ENCODE measurements at places on chromosomes 5 and 9. TPM values are rescaled to one million over a fixed set of nuclear protein-coding genes. Genes with fewer than 3 reads are reported as not detected.

BASP1 gene
- not detected for total RNA-seq

- no peak for DNase-seq
Observed at GRCh38 chr9:134782921-134783698, 97.5 kb upstream of the FCN2 start.

DNA sequence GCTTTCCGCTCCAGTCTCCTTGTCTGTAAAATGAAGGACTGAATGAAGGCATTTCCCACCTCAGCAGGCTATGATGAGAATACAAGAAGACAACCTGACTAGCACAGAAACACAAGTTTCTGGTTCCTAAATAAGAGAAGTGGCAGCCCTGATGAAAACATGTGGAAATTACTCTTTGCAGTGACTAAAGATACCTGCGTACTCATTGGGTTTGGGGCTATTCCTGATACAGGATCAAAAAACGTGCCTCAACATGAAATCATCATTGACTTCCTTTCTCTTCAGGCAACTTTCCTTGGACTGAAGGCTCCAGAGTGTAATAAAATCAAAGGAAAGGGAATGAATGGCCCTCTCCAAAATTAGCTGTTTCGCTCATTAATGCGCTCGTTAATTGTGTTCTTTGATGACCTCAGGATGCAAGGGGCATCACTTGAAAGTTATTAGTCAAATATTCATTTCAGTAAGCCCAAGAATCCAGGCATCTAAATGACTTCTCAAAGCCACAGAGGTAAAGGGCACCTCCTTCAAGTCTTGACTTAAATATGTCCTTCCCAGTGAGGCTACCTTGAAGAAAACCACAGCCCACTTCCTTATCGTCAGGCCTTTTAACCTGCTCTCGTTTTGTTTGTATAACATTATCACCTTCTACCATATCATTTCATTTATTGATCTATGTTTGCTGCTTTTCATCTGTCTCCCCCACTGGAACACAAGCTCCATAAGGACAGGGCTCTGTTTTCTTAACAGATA, 68.9 kb downstream of the RASEF start:
- DNase-seq = no peak

DNA sequence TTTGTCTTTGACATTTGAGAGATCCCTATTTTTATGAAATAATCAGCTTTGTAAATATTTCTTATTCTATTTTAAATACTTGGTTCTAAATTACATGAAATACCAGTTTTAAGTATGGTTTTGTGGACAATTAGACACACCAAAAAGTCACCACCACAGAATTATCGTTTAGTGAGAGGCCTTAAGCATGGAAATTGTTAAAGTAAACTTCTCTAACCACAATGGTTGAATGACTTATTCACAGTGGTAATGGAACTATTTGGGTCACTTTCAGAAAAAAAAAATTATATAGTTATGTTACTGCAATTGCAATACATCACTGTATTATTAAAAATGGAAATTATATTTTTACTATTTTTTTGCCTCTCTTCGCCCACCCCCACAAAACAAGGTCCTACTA, 1252.5 kb downstream of the EFNA5 start:
- no peak for DNase-seq

- no peak for DNase-seq
Observed at GRCh38 chr9:93479726-93480125, 26.3 kb upstream of the FAM120AOS start.

Measured in Peyer's patch (tissue), 4 donors.